ENCODE measurements at places on chromosomes 2 and 18. TPM values are rescaled to one million over a fixed set of nuclear protein-coding genes. Genes with fewer than 3 reads are reported as not detected.

Gene RAMP1
- 72.6 TPM for polyA plus RNA-seq

Gene ALPG
- not detected for polyA plus RNA-seq

DNA sequence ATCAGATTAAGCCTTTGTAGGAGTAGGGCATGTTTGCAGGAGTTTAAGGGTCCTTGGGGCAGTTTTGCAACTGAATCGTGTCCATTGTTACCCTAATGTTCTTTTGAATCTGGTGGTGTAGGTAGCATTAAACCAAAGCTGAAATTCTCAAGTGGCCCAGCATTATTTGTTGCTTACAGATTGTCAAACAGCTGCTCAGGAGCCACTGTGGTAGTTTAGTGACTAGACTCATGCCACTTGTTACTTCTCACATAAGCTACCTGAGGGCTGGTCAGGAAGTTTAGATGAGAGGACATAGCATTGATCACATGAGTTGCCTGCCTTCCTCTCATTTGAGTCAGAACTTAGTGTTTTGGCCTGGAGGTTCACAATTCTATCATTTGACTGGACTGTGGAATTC, 157.6 kb downstream of the HAUS1 start:
- DNase-seq, result no peak

DNA sequence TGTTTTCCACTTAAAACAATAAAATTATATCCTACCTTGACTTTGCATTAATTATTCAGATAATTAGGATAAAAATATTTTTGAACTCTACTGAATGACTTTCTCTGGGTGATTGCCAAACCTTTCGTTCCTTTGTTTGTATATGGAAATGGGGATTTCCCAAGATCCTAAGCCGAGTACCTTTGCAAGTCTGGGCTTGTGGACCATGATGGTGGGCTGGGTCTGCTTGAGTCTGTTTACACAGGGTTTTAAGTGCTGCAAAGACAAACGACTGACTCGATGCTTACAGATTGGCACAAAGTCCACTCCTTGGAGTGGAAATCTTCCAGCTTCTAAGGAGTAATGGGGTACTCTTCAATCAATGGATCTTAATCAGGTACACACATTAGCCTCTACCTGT, 659.5 kb downstream of the TSN start:
- no peak for DNase-seq

GRCh38 chr2:226464380-226464779, 335.2 kb downstream of the IRS1 start:
- DNase-seq, result no peak

DNA sequence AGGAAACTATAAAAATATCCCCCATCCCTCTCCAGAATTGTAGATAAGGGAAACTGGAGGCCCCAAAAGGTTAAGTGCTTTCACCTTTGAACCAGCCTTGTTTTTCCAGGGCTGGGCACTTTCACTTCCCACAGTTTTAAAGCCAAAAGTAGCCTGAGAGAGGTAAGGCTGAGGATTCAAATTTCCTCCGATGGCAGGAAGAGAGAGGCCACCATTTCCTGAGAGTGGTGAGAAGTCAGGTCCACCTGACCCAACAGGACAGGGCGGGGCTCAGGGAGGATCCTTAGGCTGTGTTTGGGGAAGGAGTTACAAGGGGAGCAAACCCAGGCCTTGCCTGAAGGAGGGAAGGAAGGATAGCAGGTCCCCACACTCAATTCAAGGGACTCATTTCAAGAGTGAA, 4.7 kb upstream of the TEX261 start:
- no peak for DNase-seq

All from adrenal gland (tissue), 19 donors.